ENCODE measurements at places on chromosomes 5 and 9.

DNA sequence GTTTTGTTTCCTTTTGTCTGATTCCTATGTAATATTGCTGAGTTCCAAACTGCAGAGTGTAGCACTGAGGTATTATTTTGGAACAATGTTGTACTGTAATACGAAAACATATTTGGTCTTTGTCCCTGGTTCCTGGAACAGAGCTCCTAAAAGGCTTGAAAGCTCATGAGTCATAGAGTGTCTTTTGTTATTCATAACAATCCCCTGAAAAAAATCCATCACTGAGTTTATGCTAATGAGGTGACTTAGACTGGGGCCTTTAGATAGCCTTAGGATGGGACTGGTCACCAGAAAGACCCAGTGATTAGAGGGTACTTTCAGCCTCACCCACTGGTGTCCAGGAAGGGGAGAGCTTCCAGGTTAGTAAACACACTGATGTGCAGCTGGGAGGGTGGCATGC, 132.7 kb upstream of the POU5F2 start:
- no peak for DNase-seq

DNA sequence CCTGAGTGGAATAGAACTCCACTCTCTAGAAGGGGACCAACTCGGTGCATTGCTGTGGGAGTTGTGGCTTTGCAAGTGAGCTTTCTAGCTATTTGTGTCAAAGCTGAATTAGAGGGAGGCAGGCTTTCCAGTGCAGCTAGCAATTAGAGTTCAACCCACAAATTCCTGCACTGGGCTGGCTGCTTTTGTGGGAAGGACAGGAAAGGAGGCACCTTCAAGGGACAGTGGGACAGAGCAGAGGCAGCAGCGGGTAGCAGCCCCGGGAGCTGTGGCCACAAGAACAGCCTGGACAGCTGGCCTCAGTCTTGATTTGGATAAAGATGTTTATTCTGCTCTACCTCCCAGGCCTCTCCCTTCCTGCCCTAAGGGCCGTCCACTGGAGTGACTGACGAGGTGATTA, 83.7 kb upstream of the SLIT3 start:
- no peak for DNase-seq

- DNase-seq: no peak
These were observed 15.8 kb downstream of the NEK6 start for GRCh38 chr9:124273427-124274160.

GRCh38 chr9:129368444-129368978, 190.4 kb upstream of the IER5L start:
- DNase-seq: no peak

DNA sequence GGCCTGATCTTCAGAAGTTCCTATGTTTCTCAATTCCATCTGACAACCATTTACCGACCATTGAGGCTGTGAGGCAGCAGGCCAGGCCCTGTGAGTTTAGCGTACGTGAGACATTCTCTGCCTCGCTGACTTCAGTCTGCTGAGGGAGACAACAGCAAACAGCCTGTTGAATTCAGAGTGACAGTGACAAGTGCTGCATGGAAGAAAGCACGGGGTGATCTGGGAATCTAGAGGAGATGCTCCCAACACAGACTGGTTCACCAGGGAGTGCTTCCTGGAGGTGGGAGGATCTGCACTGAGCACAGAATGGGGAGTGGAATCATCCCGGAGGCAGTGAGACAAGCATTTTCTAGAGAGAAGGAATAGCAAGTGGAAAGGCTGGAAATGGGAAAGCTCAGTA, 10.0 kb upstream of the DDX41 start:
- no peak for DNase-seq

DNA sequence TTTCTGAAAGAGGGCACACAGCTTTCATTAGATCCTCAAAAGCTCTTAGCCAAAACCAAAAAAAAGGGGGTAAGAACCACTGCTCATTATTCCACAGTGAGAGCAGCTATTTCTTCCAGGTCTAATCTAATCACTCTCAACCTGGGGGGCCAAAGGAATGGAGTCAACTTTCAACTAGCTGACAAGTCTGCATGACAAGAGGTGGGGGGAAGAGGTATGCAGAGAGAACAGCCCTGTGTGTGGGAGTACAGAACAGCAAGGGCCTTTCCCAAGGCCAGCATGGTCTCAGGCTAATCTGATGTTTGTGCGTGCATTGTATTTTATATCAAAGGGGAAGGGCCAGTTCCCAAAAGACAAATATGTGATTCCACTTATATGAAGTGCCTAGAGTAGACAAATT, 36.9 kb upstream of the PIP5K1B start:
- DNase-seq: no peak
